Activated T-cell treated with anti-CD3 and anti-CD28 coated beads, Interleukin-2, amount 50 U/mL, for 72 hours (primary cell): ENCODE measurements at places on chromosomes 13 and 19. TPM values are rescaled to one million over a fixed set of nuclear protein-coding genes. Genes with fewer than 3 reads are reported as not detected.

DNA sequence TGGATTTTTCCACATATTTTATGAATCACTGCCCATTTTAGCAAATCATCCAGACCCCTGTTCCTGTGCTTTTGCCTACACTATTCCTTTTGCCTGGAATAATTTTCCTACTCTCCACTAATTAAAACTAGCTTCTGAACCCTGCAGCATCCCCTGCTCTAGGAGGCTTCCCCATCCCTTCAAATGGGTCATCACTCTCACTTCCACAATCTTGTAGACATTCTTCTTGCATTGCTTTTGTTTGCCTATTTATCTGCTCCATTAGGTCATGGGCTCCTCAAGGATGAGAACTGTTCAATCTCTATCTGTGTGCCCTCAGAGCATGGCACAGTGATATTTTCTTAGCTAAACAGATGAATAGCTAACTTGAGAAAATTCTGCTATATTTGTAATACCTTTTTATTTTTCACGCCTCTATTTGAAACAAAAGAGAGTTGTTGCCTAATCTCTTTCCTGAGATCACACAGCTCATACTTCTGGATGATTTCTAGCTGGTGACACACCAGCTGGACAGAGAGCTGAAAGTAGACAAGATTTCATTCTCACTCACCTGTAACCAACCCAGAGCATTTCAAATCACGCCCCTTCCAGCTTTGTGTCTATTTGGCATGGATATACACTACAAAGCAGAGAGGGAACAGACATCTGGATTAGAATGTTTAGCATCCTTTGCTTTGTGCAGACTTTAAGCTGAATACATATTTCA is 466.0 kb downstream of the FOXO1 start:
- H3K4me1 ChIP-seq, result peaks cover 44% of the 10 kb centered on the region
- peak overlapping the region; percentile 39 for H3K4me3 ChIP-seq
- H3K27ac ChIP-seq, result peak overlapping the region; percentile 70
- peak; percentile 14 for DNase-seq

The ZNF208 gene
- 0.70 TPM for total RNA-seq

The NTN5 gene
- total RNA-seq, result 1.9 TPM

DNA sequence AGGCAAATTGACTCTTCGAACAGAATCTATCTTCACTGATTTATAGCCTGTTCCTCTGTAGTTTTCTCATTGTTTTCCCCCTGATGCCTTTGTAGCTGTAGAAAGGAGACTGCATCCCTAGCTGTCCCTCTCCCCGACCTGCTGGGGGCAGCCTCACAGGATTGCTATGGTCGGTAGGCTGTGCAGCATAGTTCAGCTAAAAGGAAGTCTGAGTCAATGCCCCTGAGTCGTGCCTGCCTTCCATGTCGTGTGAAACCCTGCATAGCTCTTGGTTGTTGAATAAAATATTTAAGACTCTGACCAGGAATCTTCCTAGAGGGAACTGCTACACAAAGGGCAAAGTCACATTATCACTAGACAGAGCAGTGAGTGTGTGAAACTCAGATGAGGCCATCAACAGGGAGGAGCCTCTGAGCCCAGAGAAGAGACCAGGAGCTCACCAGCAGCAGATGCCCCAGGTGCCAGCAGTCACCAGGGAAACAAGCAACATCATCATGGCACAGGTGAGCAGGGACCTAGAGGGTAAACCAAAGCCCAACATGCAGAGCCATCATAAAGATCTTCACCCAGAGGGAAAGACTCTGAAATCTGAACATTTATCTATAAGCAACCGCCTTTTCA is 108.4 kb upstream of the NBEA start:
- no peaks in the 10 kb centered on the region for H3K4me1 ChIP-seq
- peaks cover 6% of the 10 kb centered on the region for H3K27me3 ChIP-seq
- no peak overlapping the region for H3K4me3 ChIP-seq
- no peaks in the 10 kb centered on the region for H3K36me3 ChIP-seq
- H3K27ac ChIP-seq, result no peak overlapping the region

DNA sequence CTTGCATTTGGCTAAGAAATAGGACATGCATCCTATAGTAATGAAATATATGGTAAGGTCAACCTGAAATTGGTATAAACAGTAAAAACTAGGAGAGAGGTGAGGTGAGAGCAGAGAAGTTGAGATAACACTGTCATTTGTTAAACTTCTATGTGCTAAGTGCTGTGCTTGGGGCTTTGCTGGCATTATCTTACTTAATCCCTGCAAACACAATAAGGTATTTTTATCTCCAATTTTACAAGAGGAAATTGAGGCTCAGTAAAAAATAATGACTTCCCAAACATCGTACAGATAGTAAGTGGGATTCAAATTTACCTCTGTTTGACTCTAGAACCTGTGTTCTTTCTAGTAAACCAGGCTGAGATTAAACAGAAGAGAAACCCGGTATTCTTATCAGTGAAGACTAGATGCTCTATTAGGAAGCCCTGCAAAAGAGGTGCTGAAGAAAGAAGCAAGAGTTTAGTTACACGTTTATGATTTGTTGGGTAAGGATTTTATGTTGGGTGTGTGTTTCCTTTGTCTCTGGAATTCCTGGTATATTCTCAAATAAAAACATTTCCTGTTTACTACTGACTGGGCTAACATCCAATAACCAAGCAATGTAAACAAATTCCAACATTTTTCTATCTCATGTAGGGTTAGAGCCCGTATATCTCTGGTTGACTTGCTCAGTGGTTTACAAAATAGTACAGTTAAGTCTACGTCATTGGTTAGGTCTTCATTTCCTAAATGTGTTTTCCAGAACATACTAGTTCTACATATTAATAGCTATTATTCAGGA is 137.3 kb upstream of the FNDC3A start:
- no peaks in the 10 kb centered on the region for H3K4me1 ChIP-seq
- DNase-seq, result no peak
- H3K27me3 ChIP-seq, result peaks cover 13% of the 10 kb centered on the region
- H3K36me3 ChIP-seq, result peaks cover 2% of the 10 kb centered on the region
- no peak overlapping the region for H3K27ac ChIP-seq

The ZNF773 gene
- 12.7 TPM for total RNA-seq

DNA sequence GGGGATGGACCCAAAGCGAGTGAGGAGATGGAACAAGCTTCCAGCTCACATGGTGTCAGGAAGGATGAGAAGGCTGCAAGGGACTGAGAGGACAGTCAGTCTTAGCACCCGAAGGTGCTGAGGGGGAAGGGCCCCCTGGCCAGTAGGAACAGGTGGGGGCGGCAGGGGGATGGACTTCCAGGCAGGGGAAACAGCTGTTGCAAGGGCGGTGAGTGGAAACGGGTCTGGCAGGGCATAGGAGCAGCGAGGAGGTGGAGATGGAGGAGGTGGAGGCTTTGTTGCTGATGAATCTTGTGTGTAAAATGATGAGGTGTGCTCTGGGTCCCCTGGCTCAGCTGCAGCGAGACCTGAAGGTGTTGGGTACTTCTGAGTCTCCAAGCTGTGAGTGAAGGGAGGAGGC is 1.2 kb downstream of the MAP1S start:
- peak overlapping the region; percentile 98 for H3K4me3 ChIP-seq
- peaks cover 8% of the 10 kb centered on the region for H3K27me3 ChIP-seq
- H3K36me3 ChIP-seq, result peaks cover 13% of the 10 kb centered on the region
- H3K27ac ChIP-seq, result peak overlapping the region; percentile 74
- no peak for DNase-seq

The RGS9BP gene
- total RNA-seq, result 0.31 TPM

The BRME1 gene
- total RNA-seq, result 13.2 TPM

The LILRB3 gene
- 1.2 TPM for total RNA-seq

The ZNF586 gene
- total RNA-seq, result 18.5 TPM

The FBXW9 gene
- 6.9 TPM for total RNA-seq

DNA sequence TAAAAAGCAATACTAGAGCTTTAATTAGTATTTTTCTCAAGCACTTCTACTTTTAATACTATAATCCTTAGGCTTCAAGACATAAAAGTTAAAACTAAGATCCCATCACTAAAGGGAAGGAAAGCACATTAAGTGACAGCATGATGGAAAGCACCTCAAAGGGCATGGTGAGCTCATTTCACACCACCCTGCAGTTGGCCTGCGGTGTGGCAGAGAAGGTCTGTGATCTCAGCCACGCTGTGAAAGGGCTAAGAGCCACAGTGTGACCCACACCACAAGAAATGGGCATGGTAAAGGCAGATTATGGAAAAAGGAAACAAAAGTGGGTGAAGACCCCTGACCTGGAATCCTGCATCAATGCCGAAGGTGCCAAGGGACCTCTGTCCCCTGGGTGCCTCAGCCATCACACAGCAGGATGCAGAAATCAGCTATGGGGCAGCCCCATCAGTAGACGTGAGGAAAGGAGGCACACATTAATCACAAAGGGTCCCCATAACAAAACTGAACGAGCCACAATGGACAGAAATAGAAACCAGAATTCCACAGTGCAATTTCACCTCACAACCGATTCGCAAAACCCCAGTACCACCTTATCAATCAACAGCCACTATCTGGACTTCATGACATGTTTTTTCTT is 33.6 kb downstream of the TUBGCP3 start:
- no peak overlapping the region for H3K4me3 ChIP-seq
- H3K4me1 ChIP-seq, result no peaks in the 10 kb centered on the region
- DNase-seq, result no peak
